ENCODE measurements at places on chromosomes 5 and 9. TPM values are rescaled to one million over a fixed set of nuclear protein-coding genes. Genes with fewer than 3 reads are reported as not detected.
A peak's percentile ranks its signal among the peaks of the same experiment; 100 is the strongest.

Gene PLAC8L1
- polyA plus RNA-seq, result 0.76 TPM

DNA sequence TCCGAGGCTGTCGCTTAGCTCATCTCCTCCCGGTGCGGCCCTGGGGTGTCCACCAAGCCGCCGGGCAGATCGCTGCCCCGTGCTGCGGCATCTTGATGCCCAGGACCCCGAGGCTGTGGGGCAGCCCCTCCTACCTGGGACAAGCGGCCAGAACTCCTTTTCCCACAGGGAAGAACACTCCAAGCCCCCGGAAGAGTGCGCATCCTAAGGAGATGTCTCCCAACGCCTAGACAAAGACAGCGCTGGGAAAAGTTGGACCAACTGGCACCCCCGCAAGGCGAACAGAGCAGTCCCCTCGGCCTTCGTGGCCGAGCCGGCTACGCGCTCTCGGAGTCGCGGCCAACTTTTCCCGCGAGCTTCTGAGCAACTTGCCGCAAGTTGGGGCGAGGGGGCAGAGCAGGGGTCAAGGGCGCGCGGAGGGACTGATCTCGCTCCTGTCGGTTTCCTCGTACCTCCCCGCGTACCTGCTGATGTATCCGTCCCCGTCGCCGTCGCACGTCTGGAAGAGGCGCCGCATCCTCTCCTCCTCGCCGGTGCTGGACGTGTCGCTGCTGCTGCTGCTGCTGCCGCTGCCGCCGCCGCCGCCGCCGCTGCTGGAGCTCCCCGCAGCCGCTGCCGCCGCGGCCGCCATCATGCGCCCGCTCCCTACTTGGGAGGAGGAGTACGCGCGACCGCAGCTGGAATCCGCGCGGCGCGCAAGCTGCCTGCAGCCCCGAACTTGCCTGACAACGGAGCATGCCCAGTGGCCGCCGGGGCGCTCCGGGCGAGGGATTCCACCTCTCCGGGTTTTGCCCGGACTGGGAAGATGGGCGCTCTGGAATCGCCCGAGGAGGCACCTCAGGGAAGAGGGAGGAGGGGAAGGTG lies at the start of gene MCC:
Gene MCC, minus strand, starts transcription at position 673 of the 864 bp plus-strand sequence.
- peak; percentile 78 for DNase-seq

Gene HTR1A
- not detected for polyA plus RNA-seq

Gene PCDHGB7
- 15.7 TPM for polyA plus RNA-seq

DNA sequence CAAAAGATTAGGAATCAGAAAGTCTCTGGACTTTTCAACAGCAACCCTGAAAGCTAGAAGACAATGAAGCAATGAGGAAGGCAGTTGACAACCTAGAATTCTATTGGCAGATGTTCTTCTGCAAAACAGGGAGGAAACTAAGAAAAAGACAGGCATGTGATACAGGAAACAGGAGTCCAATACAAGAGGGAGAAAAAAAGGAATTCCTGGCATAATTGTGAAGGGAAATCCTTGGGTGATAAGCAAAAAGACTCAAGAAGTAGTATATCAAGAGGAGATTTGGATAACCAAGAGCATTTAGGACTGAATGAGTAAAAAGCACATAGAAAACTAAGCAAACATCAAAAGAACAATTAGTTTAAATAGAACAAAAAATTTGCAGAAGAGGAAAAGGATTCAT lies 58.6 kb downstream of the LPAR1 start:
- no peak for DNase-seq

Gene JAK2
- polyA plus RNA-seq, result 13.4 TPM

DNA sequence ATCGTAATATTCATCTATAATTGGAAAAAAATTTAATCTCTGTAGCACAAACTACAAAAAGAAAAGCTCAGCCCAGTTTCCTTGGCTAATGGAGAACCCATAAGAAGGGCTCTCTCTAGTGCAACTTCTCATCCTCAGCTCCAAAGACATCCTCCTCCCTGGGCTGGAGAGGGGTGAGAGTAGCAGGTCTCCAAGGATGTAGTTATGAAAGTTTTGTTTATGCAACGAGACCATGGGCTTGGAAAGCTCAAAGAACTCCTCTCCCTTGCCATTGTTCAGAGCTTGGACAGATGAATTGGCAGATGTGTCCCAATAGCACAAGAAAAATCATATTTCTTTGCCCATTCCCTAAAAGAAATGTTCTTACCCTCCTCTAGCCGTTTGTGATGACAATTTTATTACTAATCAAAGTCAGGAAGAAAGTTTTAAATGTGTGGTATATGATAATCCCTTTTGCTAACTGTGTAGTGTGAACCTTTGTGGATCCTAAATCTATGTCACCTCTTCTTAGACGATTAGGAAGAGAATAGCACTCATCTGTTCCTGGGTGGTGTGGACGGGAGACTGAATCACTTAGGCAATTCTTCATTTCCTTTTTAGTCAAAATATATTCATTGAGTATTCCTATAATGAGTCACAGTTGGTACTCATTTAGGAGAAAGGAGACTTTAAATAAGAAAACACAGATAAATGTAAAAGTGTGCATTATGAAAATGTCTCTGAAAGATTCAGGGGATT lies 52.2 kb downstream of the GARNL3 start:
- DNase-seq, result no peak

Gene IL5
- polyA plus RNA-seq, result not detected

- DNase-seq, result no peak
Observed at GRCh38 chr9:19648672-19649071, 140.2 kb downstream of the SLC24A2 start.

- DNase-seq, result no peak
Observed at GRCh38 chr5:78653031-78653430, 4.5 kb upstream of the LHFPL2 start.

- DNase-seq, result no peak
Observed at GRCh38 chr9:89408628-89409101, 89.2 kb downstream of the SEMA4D start.

DNA sequence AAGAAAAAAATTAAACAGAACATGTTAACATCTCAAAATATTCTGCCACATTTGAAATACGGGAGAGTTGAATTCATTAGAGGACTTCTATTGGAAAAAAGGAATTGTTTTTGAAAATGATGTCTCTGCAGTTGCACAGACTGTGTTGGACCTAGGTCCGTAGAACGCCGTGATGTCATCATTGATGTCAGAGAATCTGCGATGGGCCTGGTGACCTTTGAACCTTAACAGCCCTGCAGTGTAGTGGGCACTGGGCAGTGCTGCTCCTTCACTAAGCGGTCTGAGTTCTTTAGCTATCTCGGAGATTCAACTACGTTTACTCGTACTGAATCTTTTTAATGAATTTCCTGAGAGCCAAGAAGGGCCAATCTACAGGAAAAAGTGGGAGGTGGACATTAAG lies at the start of gene FAM170A:
Gene FAM170A, plus strand, starts transcription at position 220 of the 400 bp plus-strand sequence. CDS start 211 bp downstream, outside the sequence.
- DNase-seq, result no peak

DNA sequence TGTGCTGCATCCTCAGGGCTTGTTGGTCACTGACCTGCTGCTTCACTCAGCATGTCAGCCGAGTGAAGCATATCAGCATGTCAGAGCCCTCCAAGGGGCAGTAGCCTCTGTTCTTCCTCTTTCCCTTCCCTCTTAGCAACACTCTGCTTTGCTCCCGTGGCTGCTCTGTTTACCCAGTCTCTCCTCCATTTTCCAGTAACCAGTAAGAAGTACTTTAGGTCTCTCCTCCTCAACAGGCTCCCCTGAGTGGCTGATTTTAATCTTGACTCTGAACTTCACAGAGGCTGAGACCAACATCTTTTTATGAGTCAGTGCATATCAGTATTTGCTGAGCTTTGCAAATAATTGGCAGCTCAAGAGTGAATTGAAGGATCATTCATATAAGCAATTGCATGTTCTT lies 18.6 kb upstream of the ADRB2 start:
- no peak for DNase-seq

Gene PCDHB8
- polyA plus RNA-seq, result 1.8 TPM

GRCh38 chr9:5448461-5449435 lies 1.6 kb upstream of the CD274 start:
- DNase-seq, result no peak

DNA sequence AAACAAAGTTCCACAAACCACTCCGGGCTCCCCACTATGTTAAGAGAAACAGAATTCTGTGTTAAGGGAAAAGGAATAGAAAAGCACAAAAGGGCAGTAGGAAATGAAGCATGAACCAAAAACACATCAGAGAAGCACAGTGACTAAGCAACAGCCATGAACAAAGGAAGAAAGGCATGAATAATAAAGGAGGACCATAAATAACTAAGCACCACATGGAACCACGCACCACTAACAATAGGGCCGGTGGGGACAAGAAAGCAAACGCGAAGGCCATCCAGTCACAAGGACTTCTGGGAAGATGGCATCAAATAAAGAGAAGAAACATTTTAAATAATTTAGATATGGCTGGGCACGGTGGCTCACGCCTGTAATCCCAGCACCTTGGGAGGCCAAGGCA lies 18.0 kb downstream of the PRUNE2 start:
- no peak for DNase-seq

GRCh38 chr5:68368311-68369022 lies 152.9 kb downstream of the PIK3R1 start:
- no peak for DNase-seq

DNA sequence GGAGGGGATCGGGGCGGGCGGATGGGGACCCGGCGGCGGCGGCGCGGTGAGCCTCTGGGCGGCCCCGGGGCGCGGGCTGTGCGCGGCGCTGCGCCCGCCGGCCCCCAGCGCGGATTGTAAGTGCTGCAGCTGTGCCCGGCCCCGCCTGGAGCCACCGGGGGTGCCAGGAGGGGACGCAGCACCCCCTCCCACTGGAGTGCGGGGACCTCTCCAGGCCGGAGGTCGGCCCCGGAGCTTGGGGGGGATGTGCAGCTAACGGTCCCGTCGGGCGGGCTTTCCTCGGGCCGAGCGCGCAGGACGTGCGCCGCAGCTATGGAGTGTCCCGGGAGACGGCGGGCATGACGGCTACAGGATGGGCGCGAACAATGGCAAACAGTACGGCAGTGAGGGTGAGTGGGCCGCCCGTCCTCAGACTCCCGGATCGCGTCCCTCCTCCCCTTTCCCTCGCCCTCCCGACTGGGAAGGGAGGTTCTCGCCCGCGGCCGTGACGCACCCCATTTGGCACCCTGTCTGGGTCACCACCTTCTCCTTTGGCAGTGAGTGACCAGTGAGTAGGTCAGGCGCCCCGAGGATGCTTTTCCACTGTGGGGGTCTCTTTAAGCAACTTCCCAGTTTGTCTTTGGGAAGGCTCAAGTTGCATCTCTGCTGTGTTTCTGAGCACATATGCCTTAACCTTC lies 483 bp downstream of the FBXL7 start:
- DNase-seq, result no peak

DNA sequence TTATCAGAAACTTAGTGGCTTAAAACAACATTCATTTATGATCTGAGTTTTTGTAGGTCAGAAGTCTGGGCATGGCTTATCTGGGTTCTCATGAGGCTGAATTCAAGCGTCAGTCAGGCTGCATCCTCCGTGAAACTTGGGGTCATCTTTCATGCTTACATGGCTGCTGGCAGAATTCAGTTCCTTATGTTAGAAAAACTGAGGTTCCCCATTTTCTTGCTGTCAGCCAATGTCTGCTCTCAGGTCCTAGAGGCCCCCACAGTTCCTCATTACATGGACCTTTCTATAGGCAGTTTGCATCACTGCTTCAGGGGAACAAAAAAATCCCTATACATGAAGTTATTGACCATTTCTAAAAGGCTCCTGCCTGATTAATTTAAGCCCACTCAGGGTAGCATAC lies 83.8 kb upstream of the NMUR2 start:
- DNase-seq, result no peak

- no peak for DNase-seq
Observed at GRCh38 chr9:68522131-68522530, 18.6 kb downstream of the TMEM252 start.

Gene PLPP1
- polyA plus RNA-seq, result 96.4 TPM

Gene CDKN2B-AS1
- 0.08 TPM for polyA plus RNA-seq

DNA sequence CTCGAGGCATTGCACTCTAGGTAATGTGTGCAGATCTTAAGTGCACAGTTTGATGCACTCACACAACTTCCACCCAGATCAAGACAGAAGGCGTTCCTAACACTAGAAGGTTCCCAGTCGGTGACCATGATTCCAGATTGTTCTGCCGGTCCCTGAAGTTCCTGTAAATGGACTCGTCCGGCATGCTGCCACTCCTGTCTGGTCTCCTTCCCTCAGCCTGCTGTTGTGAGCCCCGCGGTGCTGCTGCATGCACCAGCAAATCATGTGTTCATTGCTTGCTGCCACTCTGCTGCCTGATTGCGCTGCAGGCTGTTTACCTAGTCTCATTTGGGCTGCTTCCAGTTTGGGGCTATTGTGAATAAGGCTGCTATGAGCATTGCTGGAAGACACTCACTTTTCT lies 11.5 kb downstream of the STKLD1 start:
- DNase-seq, result no peak

DNA sequence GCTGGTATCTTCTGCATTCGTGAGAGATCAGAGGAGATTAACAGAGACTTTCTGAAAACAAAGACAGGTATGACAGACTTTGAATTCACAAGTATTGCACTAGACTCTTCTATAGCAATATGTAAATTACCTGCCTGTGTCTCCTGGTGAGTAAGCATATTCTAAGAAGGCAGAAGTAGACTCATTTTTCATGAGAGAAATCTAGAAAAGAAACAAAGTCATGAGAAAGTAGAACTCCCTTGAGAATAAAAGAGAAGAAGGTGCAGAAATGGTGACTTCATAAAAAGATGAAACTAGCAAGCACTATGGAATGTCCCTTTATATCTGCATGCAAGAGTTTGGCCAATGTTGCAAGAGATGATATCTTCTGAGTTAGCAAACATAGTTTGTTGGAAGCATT lies 419.8 kb downstream of the DMRT2 start:
- no peak for DNase-seq

GRCh38 chr5:11564706-11565105 lies 339.5 kb downstream of the CTNND2 start:
- DNase-seq, result no peak

Gene PCDHA6
- polyA plus RNA-seq, result 0.41 TPM

All from renal cortex interstitium (tissue), 15 donors.